AG04450 (cell line): ENCODE measurements at places on chromosomes 4 and X.

- DNase-seq, result no peak
Observed at GRCh38 chr4:71487344-71487920, 148.6 kb downstream of the SLC4A4 start.

- DNase-seq, result no peak
Observed at GRCh38 chr4:95360906-95361695, 187.7 kb downstream of the UNC5C start.

DNA sequence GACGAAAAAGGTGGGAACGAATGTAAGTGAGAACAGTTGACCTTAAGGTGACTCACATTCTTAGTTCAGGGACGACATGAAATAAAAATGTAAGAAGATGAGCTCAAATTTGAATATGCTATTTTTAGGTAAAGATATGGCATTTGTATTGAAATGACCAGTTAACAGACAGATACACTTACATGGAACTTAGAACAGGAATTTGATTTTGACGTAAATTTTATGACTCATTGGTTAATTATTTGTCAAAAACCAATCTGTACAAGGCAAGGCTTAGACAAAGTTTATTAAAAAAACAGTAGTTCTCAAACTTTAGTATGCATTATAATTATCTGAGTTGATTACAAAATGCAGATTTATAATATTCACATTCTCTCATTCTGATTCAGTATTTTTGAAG, 469.4 kb downstream of the CFAP47 start:
- DNase-seq, result no peak

DNA sequence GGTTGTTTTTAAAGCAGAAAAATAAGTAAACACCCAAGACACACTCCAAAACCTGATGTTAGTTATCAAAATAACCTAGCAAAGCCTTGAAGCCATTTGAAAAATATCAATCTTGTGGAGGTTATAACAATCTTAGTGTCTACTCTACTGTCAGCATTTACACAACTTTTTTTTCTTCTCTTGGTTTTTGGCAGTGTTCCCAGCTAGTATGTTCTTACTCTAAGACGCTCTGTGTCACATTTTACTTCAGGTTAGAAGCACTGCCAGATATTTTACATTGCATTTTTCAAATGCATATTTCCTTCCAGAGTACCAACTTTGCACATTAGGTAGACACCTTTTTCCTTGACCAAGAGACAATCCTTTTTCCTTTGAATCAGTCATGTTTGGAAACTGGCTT, 114.0 kb upstream of the INPP4B start:
- DNase-seq, result no peak

- DNase-seq, result no peak
Observed at GRCh38 chr4:105274504-105274903, 127.8 kb downstream of the TET2 start.

DNA sequence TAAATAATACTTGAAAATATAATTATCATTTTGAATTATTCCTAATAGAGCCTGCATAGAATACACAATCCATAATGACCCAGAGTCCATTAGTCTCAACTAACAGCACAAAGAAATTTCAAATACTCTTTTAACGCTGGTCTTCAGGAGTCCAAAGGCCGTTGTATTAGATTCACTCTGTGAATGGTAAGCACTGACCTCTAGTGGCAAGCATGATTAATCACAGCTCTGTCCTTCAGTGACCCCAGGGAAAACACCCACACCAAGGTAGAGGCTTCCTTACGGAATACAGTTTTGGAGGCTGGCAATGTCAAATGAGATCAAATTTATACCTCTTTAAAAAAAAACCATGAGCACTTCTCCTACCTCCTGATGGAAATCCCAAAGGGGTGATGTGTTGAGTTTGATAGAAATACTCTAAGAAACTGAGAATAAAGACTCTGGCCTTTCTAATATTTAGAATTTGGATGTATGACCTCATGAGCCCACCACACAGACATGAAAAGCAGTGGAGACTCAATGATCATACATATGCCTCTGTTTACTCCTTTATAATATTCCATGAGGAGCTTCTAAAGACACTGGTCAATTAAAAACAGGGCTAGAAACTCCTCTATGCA, 147.2 kb upstream of the DKK2 start:
- DNase-seq, result peak; percentile 21

DNA sequence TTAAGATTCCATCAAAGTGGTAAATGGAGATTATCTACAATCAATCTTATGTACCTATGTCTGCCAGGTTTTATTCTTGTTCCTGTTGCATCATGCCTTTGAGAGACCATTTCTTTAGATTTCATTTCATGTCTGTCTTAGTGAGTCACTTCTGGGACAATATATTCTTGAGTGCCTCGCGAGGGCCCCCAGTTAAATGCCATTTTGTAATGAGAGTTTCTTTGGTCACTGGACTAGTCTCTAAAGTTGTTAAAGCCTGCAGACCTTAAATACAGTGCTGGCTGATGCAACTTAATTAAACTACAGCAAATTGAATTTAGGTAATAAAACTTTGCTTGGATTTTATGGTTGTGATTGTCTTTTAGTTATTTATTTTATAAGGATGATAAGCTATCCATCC, 87.2 kb upstream of the PITX2 start:
- DNase-seq, result no peak

DNA sequence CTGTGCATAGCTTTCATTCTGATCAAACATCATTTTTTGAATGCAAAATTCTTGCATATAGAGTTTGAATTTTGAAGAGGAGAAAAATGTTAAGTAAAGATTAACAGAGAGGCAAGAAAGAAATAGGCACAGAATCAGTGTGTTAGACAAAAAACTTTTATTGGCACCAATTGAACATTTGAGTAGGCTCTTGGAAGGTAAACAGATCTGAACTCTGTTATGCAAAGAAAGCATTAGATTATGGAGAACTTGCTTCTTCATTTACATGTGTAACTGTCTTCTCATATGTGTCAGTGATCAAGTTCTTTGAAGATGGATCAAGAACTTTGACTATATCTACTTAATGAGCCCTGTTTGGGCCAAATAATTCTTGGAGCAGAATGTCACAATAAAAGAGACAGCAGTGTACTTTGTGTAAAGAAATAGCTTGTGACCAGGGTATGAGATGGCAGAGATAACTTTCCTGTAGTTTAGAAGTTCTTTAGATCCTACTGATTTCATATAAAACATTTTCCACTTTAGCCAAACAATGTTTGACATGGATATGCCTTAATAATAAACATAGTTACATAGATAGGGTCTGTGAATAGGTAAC, 61.3 kb downstream of the LIMCH1 start:
- no peak for DNase-seq

- no peak for DNase-seq
Observed at GRCh38 chr4:127113844-127114362, 518.9 kb upstream of the INTU start.

DNA sequence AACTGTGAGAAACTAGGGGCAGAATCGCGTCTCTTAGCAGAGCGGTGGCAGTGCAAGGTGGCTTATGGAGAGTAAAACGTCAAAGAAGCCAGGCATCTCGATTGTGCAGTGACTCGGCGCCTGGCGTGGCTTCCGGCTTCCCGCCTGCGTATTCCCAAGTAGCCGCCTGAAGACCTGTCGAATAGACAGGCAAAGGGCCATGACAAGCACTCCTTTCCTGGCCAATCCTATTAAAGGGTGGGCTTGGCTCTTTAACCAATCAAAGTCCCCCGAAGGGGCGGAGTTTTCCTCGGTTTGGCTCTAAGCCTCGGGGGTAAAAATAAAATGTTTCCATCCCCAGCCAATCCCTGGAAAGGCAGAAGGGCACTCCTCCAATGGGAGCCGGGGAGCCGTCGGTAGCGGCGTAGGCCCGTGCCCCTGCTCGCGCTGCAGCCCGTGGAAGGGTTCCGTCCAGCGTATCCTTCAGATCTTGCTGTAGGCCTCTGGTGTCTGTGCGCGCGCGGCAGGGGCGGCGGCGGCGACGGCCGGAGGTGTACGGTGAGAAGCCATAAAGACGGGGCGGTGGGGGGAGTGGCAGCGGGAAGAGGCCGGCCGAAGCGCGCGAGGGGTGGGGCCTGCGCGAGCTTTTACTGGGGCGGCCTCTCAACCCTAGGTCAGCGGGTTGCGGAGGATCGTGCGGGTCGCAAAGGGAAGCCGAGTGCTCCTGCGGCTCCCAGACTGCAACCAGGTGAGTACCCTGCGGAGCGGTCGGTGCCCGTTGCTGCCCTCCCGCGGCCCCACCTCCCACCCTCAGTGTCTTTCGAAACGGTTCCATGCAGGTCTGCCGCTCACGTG, at the start of gene KANTR:
Gene KANTR, plus strand, starts transcription at position 395 of the 834 bp plus-strand sequence. CDS start 30,131 bp downstream, outside the sequence.
- peak; percentile 84 for DNase-seq

DNA sequence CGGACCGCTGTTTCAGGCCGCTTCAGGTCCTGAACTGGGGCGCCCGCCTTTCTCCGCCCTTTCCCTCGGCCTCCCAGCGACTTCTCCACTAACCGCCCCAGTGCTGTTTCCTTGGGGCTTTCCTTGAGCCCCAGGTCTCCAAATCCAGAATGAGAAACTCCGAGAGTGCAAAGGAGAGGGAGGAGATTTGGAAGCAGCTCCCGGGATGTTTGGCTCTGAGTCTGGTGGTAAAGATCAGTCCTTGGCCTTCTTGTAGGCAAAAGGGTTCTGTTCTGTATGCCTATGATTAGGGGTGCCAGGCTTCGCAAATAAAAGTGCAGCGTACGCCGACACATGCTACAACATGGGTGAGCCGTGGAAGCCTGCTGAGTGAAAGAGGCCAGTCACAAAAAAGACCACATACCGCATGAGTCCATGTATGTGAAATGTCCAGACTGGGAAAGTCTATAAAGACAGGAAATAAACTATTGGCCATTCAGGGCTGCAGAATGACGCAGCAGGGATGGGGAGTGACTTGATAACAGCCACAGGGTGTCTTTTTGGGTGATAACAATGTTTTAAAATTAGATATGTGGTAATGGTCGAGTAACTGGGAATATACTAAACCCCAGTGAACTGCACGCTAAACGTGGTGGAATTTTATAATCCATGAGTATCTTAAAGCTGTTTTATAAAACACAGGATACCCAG, 99.8 kb downstream of the TRAPPC11 start:
- DNase-seq, result no peak

- DNase-seq, result no peak
Observed at GRCh38 chrX:18290200-18290599, 64.3 kb downstream of the SCML2 start.
